Central memory CD4-positive, alpha-beta T cell (primary cell): ENCODE measurements at places on chromosomes 16 and 17.

DNA sequence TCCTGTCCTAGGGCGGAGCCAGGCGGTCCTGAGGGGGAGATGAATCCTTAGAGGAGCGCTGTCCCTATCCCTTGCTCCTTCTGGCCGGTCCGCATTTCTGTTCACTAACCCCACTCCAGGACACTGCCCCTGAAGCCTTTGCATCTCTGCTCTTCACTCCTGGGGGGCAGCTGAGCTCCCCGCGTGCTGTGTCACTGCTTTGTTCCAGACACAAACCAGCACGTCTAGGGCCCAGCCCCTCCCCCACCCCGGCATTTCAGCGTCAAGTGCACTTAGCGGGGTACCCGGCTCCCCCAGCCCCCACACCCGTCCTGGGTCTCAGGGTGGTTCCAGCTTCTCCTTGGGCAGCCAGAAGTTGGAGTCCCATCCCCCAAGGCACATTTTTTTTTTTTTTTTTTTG, 8.9 kb downstream of the CORO6 start:
- no peak for DNase-seq

DNA sequence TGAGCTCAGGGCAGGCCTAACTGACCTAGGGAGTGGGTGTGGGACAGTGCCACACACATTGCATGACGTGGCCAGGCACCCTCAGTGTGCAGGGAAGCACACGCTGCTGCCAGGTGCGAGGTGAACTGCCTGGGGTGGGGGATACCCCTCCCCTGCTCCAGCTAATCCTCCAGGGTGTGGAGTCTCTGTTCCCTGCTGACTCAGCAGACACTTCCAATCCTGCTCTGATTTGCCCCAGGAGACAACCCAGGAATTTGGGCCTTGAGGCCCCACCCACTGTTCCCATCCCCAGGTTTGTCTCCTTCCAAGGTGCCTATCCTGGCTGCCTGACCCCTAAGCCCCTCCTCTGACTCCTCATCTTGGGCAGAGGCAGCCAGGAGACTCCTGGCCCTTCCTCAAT, 10.7 kb downstream of the DLX3 start:
- DNase-seq, result no peak

- no peak for DNase-seq
These were observed 17.7 kb downstream of the CARD14 start for GRCh38 chr17:80187515-80187941.

- DNase-seq, result no peak
These were observed 41.5 kb downstream of the CALB2 start for GRCh38 chr16:71399801-71400563.

DNA sequence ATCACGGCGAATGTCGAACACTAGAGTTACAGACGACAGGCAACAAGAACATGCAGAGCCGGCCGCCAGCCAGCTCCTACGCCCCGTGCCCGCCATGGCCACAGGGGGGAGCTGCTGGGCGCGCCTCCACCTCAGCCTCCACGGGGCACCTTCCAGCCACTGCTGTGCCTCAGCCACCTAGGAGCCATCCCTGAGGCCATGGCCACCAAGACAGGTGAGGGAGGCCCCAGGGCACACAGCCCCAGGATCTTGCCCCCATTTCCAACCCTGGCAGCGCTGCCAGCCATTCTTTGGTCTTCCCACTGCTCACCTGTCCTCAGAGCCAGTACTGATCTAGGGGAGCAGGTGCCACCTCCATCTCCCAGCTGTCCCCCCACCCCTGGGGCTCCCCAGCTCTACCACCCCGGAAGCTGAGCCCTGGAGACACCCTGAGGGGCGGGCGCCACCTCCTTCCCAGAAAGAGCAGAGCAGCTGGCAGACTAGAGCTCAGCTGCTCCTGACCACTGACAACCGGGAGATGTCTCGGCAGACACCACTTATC, 11.8 kb downstream of the GNPTG start:
- peak; percentile 61 for DNase-seq

- no peak for DNase-seq
These were observed 77.1 kb downstream of the ARSG start for GRCh38 chr17:68368387-68368786.
